Activated CD8-positive, alpha-beta memory T cell treated with anti-CD3 and anti-CD28 coated beads for 1 hour (primary cell): ENCODE measurements at places on chromosomes 3 and 15.

GRCh38 chr3:194686816-194687637, 1.3 kb downstream of the FAM43A start:
- DNase-seq, result no peak

GRCh38 chr3:196736670-196737374, 2.8 kb upstream of the PAK2 start:
- no peak for DNase-seq

- no peak for DNase-seq
These were observed 407.4 kb downstream of the NTRK3 start for GRCh38 chr15:87849181-87849580.

DNA sequence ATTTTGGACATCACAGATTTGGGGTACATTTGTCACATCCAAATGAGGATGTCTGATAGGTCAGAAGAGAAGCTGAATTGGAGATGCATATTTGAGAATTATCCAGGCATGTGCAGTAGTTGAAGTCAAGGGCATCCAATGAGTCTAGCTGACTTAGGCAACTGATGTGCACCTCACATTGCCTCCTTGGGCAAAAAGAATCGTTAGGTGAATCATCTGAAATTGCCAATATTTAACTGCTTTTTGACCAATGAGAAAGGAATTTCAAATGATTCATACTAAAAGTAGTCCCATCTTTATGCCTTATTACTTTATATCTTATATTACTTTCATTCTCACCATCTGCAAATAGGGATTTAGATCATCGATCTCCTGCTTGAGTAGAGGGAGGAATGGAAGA, 117.7 kb downstream of the CD47 start:
- no peak for DNase-seq

- no peak for DNase-seq
These were observed 113.5 kb downstream of the FNDC3B start for GRCh38 chr3:172152874-172153273.

GRCh38 chr15:28913171-28913765, 27.5 kb downstream of the APBA2 start:
- DNase-seq, result no peak

DNA sequence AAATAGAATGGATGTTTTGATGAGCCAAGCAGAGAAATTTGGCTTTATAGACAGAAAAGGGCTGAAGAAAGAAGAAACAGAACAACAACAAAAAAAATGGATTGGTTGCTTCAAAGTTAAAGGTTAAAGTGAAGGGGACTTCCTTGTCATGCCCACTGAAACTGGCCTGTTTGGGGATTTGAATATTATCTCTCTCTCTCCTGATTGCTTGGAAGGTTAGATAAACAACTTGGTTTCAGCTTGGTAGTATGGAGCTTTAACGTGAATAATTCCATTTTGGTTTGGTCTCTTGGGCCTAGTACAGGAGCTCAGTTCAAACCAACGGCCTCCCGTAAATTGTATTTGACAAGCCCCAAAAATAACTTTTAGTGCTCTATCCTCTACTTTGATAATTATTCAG, 70.8 kb upstream of the MBNL1 start:
- no peak for DNase-seq
